ENCODE measurements at places on chromosomes 1 and 21. TPM values are rescaled to one million over a fixed set of nuclear protein-coding genes. Genes with fewer than 3 reads are reported as not detected.

The TMEM81 gene
- 2.2 TPM for total RNA-seq

DNA sequence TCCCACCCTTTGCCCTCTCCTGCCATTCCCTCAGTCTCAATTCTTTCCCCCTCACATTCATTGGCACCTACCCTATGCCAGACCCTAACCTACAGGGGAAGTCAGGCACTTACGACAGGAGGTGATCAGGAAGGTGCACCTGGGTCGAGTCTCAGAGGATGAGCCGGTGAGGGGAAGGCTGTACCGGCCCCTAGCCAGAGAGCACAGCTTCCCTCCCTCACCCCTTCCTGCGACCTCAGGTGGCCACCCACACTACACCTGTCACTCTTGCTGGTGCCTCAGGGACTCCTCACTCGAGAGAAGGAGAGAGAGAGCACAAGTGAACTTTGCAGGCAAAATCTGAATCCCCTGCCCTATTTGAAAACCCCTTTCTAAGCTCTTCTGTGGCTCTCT, 1.7 kb upstream of the MYOM3 start:
- no peak for DNase-seq

GRCh38 chr1:199862047-199862446, 165.5 kb upstream of the NR5A2 start:
- DNase-seq: no peak

DNA sequence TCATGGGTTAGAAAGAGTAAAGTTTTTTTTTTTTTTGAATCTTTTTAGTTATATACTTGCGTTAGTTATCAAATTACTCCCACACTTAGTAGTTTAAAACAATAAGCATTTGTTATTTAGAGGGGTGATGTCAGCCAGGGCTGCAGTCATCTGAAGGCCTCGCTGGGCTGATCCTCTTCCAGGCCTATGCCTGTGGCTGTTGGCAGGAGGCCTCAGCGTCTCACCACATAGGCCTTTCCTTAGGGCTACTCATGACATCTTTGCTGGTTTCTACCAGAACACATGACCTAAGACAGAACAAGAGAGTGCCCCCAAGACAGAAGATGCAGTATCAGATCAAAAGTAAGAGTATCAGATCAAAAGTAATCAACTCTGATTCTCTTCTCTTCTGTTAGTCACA, 167.4 kb downstream of the HHAT start:
- DNase-seq: no peak

DNA sequence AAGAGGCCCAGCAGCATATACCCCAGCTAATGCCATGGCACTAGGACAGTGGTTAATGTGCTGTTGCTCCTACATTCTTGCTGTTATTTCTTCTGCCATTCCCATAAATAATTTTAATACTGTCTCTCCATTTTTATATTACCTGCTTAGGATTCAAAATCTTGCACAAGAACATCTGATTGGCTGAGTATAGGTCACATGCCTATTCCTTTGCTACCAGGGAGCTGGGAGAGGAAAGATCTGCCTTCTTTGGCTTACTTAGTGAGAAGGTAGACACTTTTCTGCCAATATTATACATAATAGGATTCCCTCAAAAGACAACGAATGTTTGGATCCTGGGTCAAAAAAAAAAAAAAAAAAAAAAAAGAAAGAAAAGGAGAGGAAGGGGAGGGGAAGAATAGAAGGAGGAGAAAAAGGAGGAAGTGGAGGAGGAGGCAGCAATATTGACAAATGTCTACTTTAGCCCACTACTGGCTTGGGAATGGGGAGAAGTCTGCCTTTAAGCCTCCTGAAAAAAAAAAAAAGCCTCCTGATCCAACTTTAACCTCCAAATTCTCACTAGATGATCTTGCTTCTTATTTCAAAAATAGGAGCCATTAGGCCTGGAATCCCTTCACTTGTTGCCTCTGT, 134.5 kb upstream of the HNRNPU start:
- DNase-seq: no peak

Measured in esophagus squamous epithelium (tissue), 5 donors.